ENCODE measurements at places on chromosomes 16 and 17.

DNA sequence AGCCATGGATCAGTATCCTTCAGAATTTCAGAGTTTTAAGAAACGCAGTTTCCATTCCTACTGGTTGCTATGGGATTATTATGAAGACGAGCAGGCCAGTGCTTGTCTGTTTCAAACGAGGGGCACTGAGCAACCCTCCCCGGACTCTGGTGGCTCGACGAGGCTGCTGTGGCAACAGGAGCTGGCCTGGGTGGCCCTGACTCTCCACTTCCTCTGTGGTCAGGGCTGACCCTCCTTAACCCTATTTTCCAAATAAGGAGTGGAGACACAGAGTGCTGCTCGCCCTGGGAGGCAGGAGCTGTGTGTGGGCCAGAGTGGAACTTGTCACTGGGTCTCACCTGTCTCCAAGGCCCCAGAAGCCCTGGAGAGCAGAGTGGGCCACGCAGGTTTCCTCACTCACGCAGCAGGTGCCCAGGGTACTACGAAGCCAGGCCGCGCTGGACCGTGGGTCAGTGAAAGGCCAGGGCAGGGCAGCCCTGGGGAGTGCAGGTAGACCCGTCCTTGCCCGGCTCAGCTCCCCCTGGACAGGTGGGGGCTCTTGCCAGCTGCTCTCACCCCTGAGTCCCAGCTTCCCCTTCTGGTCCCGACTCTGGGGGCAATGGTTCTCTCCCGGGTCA lies 3.3 kb downstream of the GALNS start:
- no peak for DNase-seq

- DNase-seq = no peak
These were observed 11.3 kb downstream of the YPEL2 start for GRCh38 chr17:59342681-59343131.

- no peak for DNase-seq
These were observed 46.0 kb upstream of the ERCC4 start for GRCh38 chr16:13873835-13874438.

DNA sequence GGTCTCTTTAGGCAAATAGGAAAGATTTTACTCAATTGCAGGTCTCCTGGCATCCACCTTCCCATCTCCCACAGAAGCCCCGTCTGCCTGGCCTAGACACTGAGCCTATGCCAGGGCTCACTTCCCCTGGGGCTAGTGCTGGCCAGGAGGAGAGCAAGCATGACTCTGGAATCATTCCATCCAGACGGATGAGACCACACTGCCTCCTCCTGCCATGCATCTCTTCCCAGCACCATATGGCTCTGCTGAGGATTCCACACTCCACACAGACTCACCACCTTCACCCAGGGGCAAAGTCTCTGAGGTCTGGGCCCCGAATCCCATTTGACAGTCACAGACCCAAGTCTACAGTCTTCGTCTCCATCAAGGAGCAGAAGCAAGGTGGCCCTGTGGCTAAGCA lies 346.5 kb downstream of the C16orf95 start:
- DNase-seq = no peak

DNA sequence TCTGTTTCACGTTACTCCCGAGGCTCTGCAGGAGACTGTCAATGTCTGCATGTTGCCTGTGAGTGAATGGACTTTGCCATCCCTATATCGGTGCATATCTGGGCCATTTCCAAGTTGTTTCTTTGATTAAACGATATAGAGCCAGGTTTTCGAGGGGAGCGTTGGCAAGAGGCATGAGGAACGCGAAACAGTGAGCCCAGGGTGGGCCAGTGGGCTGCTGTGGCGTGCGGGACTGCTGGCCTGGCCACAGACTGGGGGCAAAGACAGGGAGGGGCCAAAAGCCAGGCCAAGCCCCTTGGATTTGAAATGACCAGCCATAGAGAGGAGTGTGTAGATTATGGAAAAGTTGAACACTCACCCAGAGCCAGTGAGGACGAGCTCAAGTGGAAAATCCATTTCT lies 3.5 kb downstream of the CRHR1 start:
- DNase-seq = no peak

GRCh38 chr16:67555795-67556212 lies 6.5 kb upstream of the CTCF start:
- DNase-seq = no peak

GRCh38 chr16:22394121-22394520 lies 19.7 kb upstream of the CDR2 start:
- no peak for DNase-seq

GRCh38 chr17:79332011-79332554 lies 257.5 kb downstream of the ENGASE start:
- no peak for DNase-seq

DNA sequence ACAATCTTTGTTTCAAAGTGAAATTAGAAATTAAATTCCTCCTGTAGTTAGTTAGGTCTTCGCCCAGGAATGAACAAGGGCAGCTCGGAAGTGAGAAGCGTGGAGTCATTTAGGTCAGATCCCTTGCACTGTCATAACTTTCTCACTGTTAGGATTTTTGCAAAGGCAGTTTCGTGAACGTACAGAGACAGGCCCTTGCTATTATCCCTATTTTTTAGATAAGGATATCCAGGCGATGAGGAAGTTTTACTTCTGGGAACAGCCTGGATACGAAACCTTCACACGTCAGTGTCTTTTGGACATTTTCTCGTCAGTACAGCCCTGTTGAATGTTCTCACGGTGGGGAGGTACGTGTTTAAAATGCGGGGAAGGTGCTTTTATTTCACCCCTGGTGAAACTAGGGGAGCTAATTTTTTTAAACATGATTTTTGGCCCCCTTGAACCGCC lies 318 bp upstream of the RBL2 start:
- no peak for DNase-seq

- no peak for DNase-seq
These were observed 90.7 kb downstream of the SOCS1 start for GRCh38 chr16:11165349-11165748.

DNA sequence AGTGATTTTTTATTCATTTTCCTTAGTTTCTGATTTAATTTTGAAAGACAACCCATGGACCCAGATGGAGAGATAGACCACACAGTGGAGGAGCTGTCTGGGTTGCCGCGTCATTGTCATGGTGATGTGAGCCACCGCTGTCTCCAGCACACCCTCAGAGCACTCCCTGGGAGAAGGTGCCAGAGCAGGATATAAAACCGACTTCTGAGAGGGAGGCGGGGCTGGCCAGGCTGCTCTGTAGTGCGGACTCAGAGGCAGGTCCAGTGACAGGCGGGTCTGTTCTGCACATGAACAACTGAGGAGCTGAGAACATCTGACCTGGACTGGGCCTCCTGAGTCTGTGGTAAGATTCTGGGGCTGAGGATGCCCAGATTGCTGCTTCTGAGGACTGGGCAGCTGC lies 216.3 kb upstream of the NLRP1 start:
- DNase-seq = no peak

GRCh38 chr17:79395066-79395465 lies 215.8 kb downstream of the RBFOX3 start:
- no peak for DNase-seq

GRCh38 chr17:14752011-14752410 lies 451.1 kb downstream of the HS3ST3B1 start:
- no peak for DNase-seq

- DNase-seq = no peak
These were observed 253.7 kb downstream of the TOX3 start for GRCh38 chr16:52293204-52293603.

DNA sequence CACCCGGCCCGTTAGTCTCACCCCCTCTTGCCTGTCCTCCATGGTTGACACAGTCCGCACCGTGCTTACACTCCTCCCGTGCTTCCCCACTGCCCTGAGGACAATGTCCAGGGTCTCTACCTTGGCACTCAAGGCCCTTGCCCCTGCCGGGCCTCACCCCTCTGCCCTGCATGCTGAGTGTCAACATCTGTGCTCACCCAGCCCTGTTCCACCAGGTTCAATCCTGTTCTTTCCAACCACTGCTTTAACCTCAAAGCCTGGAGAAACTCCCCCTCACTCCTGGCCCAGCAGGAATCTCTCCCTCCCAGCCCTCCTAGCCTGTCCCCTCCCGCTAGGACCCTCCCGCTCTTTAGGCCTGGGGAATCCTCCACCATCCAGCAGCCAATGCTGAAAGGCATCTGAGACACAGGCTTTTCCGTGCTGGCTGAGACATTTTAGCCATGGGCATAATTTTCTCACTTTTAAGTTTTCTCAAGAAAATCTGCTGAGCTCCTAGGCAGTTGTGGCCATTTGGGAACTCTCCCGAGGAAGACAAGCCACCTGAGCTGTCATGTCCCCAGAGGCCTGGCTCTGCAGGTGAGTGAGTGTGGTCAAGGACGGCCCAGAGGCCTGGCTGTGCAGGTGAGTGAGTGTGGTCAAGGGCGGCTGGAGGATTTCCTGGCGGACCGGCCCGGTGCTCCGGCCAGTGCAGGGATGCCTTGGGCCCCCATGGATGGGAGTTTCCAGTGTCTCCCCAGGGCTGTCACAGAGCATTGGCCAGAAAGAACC lies 10.8 kb upstream of the P2RX1 start:
- no peak for DNase-seq

DNA sequence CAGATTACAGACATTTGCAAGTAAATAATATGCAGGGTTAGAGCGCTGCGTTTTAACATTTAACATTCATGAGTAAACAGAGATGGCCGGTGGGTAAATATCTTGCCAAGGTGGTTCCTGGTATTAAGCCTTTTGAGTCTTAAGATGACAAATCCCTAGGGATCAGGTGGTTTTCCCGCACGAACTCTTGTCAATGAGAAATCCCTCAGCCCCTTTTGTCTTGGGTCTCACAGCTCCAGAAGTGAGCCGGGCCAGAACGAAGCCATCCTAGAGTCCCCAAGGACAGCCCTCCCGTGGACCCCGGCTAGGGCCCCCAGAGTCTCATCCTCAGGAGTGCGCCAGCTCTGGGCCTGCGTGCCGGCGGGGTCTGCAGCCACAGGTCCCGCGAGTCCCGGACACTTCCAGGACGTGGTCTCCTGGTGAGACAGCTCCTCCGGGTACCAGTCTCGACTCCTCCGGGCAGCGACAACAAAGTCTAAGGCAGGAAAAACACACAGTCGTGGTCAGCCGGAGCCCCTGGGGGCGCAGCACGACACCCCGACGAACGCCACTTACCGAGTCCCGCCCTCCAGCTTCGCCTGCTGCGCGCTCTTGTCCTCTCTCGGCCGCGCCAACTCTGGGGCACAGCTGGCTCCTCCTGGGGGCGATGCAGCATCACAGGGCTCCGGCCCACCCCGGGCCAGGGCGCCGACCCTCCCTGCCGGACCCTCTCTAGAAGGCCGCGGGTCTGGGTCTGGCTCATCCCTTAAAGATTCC lies 13.3 kb downstream of the MIS12 start:
- no peak for DNase-seq

GRCh38 chr16:2155977-2156848 lies 631 bp downstream of the TRAF7 start:
- DNase-seq = no peak

- DNase-seq = peak; percentile 25
These were observed 20.3 kb downstream of the CACNG5 start for GRCh38 chr17:66855204-66855603.

DNA sequence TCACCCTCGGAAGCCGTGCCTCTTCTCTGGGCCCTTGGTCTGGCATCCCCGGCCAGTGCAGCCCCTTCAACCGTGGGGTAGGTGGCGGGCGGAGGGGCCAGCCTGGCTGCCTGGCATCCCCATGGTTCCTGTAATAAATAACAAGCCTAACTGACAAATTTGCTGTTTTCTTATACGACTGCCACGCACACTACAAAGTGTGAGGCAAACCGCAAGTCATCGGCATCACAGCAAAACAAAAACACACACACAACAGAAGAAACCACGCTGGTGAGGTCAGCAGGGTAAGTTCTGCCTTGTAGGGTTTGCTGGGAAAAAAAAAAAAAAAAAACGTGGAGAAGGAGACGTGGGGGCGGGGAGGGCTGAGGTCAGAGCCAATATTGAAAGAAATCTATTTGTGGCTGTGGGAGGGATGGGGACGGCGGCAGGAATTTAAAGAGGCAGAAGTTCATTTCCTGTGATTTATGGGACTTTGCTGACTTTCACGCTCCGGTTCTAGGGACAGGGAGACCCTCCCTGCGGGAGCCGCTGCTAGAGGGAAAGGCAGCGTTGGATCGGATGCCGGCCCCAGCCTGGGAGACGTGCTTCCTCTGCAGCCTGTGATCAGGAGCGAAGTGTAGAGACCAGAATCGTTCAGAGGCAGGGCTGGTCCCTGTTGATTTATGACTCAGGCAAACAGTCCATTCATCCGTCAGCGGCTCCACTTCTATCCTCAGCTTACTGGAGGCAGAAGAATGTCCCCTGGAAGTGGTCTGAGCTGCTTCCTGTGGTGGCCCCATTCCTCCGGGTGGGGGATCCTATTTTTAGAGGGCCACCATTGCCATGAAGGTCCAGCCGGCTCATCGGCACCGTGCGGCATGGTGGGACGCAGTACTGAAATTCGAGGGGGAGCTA lies 162.8 kb downstream of the FOXL1 start:
- no peak for DNase-seq

DNA sequence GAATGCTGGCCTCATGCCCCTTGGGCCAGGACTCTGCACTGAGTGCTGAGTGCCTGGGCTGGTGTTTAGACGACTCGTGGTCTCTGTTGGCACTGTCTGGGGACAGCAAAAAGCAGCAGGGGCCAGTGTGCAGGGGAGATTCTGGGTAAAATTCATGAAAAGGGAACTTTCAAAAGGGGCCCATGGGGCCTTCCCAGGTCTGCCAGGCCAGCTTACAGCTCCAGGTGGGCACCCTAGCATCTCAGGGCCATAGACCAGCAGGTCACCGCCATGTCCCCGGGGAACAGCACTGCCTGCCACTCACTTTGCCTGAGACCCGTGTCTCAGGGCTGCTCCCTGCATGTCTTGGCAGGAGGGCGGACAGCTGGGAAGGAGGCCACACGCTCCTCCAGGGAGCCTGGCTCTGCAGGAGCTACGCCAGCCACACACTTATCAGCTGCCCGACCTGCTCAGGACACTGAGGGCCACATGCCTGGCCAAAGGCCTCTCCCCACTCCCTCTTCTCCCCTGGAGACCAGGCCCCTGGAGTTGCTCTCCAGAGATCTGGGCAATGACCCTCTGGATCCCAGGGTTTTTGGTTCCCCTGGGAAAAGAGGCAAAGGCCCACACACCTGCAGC lies 8.8 kb upstream of the FASN start:
- no peak for DNase-seq

DNA sequence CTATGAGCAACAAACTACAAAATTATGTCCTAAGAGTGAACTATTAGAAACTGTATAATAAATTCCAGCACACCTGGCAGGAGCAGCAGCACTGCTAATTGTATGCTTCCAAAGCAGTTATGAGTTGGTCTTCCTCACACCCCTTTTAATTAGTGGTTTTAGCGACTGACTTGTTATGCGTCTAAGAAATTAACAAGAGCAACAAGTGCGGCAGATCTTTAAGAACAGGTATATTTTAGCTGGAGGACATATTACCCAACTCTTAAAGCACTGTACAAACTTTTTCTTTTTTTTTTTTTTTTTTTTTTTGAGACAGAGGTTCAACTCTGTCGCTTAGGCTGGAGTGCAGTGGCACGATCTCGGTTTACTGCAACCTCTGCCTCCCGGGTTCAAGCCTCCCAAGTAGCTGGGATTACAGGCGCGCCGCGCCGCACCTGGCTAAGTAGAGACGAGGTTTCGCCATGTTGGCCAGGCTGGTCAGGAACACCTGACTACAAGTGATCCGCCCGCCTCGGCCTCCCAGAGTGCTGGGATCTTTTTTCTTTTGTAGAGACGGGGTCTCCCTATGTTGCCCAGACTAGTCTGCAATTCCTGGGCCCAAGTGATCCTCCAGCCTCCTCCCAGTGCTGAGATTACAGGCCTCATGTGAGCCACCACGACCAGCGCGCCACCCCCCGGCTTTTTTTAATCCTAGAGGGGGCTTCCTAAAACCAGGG lies 1.6 kb upstream of the FBXL20 start:
- peak; percentile 12 for DNase-seq
